Suppressor macrophage treated with lipopolysaccharide for 1 hour (primary cell): ENCODE measurements at places on chromosomes 16 and 17.
A peak's percentile ranks its signal among the peaks of the same experiment; 100 is the strongest.

DNA sequence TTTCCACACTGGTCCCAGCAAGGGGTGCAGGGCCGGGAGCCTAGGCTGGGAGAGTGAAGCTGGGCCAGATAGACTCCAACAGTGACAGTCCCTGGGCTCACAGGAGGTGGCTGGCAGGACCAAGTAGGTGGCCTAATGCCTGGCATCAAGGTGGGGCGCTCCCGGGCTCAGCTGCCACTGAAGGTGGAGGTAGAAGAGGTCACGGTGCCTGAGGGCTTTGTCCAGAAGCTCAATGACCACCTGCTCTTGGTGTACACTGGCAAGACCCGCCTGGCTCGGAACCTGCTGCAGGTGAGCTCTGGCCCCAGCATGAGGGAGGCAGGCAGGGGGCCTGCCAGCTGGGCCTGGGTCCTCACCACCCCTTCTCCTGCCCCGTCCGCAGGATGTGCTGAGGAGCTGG lies 23.8 kb downstream of the FCSK start:
- no peak for DNase-seq

GRCh38 chr16:5762362-5762761 lies 664.8 kb upstream of the EEF2KMT start:
- DNase-seq = no peak

DNA sequence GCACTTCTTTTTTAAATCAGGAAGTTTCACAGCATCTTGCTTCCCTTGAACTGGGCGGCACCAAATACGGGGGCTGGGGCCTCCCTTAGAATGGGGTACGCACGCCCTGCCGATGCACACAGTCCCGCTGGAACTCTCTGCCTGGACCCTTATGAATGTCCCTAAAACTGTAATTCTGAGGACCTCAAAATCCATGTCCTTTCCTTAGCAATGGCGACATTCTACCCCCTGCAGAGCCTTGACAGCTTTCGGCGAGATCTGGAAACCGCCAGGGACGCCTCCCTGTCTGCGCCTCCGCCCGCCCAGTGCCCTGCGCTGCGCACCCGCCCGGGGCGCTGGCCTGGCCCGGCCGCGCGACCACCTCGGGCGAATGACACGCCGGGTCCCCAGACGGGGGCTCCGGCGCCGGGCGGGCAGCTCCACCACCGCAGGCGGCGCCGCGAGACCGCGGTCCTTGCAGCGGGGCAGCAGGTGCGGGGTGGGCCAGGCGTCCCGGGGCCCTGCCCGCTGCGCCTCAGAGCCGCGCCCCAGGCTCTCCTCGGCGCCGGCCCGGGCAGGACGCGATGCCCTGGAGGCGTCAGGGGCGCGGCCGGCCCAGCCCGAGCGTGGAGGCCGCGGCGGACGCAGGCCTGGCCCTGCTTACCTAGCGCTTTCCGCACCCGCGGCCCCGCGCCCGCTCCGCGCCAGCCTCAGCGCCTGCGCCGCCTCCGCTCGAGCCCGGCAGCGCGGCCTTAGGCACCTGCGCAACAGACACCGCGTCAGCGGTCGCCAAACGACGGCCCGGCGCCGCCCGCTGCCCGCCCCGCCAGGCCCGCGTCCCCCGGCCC lies 548 bp downstream of the HAGH start:
- peak; percentile 68 for DNase-seq

GRCh38 chr17:43366891-43367736 lies 31.7 kb upstream of the ARL4D start:
- no peak for DNase-seq

DNA sequence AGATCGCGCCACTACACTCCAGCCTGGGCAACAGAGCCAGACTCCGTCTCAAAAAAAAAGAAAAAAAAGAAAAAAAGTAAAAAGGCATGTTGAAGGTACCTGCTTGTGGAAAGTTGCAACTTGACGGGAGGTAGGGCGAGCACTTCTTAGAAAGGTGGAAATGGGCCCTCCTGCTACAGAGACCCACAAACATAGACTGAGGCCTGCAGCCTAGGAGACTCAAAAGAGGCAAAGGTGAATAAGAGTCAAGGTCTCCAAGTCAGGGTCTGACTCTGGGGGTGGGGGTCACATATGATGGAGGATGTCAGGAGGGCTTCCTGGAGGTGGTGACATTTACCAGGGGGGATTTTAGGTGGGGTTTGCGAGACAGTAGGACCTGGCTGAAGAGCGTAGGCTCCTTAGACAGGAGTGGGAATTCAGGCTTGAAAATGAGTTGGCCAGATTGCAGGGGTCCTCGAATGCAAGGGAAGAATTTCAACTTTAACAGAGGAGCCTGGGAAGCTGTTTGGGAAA lies 303.0 kb downstream of the SEC14L1 start:
- no peak for DNase-seq

- DNase-seq = peak; percentile 26
Observed at GRCh38 chr16:68093816-68094613, 8.8 kb downstream of the NFATC3 start.
